Fibroblast of skin of right quadriceps (primary cell): ENCODE measurements at places on chromosomes 4 and X.

- DNase-seq = no peak
Observed at GRCh38 chr4:17332478-17332877, 179.4 kb downstream of the QDPR start.

DNA sequence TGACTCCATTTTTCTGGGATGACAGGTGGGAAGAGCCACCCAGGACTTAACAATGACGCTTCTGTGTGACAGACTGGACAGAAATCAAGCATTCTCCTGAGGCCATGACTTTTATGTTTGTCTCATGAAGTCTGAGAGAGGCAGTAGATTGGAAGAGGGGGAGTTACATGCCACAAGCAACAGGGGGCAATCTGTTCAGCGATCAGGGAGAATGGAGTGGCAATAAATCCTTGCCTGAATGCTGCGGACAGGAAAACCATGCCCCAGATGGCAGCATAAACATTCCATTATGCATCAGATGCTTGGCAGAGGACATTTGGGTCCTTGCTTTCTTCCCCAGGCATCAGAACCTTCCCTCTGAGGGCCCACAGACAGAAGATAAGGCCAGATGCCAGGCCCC, 312.4 kb upstream of the DIPK2B start:
- no peak for DNase-seq

GRCh38 chrX:150455215-150455608, 92.1 kb downstream of the MAMLD1 start:
- no peak for DNase-seq

DNA sequence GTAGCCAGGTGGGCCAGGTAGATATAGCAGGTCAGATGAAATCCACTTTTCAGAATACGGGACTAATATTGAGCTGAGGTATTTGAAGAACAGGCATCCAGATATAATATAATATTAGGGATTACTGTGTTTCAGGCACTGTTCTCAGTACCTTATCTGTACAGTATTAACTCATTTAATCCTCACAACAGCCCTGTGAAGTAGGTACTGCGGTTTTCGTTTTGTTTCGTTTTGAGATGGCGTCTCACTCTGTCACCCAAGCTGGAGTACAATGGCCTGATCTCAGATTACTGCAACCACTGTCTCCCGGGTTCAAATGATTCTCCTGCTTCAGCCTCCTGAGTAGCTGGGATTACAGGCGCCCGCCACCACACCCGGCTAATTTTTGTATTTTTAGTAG, 129.6 kb downstream of the IL1RAPL2 start:
- DNase-seq = no peak

DNA sequence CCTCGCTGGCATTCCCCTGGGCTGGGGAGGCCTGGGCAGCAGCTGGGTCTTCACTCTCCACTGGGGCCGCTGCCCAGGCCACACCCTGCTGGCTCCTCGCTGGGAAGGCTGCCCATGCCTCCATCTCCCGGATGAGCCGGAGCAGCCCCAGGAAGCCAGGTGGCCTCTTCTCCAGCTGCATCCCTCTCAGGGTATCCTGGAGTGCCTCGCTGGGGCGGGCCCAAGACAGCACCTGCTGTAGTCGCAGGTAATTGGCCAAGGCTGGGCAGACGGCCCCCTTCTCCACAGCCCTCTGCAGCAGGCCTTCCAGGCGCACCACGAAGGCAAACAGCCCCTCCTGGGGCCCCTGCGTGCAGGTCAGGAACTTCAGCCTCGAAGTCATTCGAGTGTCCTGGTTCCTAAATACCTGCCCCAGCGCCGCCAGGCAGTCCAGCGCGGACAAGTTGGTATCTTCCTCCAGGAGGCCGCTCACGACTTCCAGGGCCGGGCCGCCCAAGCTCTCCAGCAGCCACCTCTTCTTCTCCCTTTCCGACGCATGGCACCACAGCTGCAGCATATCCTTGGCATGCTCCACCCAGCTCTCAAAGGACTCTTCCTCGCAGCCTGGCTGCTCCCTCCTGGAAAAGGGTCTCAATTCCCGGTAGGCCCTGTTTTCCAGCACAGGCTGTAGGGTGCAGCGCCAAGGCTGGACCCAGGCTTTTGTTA, 3.7 kb downstream of the PNMA6E start:
- no peak for DNase-seq

GRCh38 chrX:28981952-28982351, 394.7 kb downstream of the IL1RAPL1 start:
- DNase-seq = no peak
